ENCODE measurements at places on chromosomes 2 and 18.
A peak's percentile ranks its signal among the peaks of the same experiment; 100 is the strongest.

GRCh38 chr2:109254174-109254904 lies 125.3 kb downstream of the SH3RF3 start:
- DNase-seq, result no peak

- DNase-seq, result no peak
Measured at GRCh38 chr2:37917281-37918228, 7.5 kb upstream of the RMDN2 start.

GRCh38 chr2:235608200-235608887 lies 114.5 kb downstream of the AGAP1 start:
- DNase-seq, result no peak

DNA sequence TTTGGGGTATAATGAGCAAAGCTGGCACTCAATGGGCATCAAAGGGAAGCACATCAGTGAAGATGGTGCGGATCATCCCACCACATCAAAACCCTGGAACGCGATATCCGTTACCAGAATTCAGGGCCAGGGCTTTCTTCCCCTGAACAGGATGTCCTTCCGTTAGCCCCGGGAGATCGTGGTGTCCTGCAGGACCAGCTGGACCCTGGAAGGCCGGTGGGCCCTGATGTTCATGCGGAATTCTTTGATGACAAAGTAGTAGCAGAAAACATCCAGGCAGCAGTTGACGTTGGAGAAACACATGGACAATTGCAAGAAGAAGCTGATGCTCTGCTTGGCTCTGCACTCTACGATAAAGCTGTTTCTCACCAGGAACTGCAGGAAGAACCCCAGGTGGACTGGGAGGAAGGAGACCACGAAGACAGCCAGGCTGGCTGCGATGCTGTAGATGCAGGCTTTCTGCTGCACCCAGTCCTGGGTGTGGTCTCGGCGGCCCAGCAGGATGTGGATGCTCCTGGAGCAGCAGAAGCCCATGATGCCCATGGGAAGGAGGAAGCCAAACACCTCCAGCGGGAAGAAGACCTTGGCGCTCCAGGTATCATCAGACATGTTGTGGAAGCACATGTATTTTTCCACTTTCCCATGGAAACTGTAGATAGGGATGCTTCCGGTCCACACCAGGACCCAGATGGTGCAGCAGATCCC lies 15.0 kb downstream of the GPR55 start:
- no peak for DNase-seq

- DNase-seq, result no peak
Measured at GRCh38 chr2:41129988-41130387, 678.1 kb upstream of the SLC8A1 start.

DNA sequence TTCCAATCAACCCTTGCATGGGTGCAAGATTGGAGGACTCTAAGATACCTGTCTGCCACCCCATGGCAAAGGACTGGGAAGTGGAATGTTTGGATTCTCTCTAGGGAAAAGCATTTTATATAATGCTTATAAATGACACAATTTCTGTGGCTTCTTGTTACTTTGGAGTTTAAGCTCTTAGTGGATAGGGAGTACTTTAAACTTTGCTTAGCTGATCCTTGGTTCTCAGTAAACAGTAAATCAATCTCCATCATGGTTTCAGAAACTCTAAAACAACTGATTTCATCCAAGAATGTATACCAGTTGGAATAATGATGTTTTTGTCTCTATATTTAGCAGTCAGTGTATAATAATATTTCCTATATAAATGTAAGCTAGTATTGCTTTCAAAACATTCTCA lies 14.1 kb upstream of the FAM228A start:
- no peak for DNase-seq

DNA sequence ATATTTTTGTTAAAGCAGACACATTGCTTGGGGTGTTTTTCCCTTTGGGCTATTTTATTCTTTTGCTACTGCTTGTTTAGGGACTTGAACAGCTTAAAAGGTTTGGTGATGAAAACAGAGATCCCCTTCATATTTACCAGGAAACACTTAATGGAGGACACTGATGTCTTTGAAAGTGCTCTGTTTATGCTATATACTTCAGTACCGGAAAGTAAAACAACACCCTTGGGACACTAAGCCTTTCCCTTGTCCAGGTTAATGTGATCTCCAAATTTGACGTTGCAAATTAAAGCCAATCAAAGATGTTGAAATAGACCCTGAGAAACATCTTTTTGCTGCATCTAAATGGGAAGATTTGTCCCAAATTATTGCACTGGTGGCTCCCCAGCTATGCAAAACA lies 564.6 kb upstream of the PKDCC start:
- no peak for DNase-seq

DNA sequence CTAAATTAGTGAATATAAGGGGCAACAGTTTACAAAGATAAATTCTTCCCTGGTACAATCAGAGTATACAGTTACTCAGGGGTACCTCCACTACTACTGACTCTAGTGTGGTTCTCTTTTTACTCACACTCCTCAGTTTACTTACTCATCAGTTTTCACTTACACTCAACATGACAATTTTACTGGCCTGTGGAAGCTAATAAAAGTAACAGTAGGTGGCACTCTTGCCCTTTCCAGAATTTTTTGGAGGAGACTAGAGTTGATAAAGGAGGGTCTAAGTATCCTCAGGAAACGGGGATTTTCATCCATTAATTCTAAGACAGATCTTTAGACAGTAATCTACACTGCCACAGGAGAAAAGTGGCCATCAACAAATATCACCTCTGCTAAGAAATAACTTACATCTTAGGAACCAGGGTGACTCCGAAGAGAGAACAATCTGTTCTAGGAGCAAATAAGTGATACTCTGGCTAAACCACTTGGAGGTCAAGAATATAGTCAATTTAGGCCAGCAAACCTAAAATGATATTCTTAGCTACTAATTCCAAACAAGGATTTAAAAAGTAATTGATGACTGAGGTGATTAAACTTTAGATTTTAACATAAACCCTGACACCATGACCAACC lies 61.3 kb downstream of the ATL2 start:
- DNase-seq, result peak; percentile 49

DNA sequence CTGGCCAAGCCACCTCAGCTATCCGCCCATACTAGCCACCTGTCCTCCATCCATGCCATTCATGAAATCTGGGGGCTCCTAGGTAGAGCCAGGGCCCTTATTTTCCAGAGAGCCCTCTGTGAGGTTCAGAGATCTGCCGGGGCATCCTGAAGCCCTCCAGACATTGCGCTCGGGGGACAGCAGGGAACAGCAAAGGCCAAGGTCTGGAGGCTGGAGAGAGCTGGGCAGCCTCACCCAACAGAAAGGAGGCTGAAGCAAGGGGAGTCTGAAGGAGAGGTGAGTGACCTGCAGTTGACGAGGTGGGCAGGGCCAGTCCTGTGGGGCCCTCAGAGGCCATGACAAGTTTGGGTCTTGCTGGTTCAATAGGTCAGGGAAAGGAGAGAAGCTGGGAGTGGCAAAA lies 8.6 kb upstream of the DES start:
- DNase-seq, result no peak

- DNase-seq, result no peak
Measured at GRCh38 chr18:63879709-63880108, 7.8 kb upstream of the SERPINB2 start.

DNA sequence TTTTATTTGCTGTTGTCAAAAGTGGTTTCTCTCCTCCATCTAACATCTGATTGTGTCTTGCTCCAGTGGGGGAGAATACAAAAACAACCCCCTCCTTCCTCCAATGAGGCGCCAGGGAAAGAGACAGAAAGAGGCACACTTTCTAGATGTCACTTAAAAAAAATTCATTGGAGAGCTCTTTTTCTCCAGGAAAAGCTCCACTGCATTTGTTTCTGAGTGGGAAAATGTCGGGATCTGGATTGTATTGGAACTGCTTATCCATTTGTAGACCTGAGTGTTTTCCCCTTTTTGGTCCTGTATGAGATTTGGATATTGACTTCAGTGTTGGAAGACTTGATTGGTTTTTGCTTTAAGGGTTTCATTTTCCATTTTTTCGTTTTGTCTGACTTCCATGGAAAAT lies 995 bp downstream of the MBD5 start:
- DNase-seq, result peak; percentile 2

DNA sequence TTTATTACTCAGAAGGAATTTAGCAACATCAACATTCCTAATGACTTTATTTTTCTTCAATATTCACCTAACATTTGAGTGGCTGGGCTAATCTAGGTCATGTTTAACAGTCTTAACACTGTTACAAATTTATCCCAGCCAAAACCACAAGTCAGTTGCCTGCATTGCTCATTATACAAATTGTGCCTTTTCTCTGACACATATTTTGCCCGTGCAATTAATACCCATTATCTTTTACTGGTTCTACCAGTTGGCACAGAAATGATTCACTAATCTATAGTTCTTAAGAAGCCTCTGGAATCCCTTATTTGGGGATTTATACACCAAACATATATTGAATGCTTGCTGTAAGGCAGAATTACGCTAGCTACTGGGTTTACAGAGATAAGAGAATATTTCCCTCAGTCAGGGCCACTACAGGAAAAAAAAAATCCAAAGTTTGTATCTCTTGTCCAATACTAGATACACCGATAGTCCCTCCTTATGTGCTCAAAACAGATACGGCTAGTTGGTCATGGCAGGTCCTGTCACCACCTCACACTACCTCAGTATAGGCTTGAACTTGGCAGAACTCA lies 46.3 kb downstream of the ZCCHC2 start:
- no peak for DNase-seq

DNA sequence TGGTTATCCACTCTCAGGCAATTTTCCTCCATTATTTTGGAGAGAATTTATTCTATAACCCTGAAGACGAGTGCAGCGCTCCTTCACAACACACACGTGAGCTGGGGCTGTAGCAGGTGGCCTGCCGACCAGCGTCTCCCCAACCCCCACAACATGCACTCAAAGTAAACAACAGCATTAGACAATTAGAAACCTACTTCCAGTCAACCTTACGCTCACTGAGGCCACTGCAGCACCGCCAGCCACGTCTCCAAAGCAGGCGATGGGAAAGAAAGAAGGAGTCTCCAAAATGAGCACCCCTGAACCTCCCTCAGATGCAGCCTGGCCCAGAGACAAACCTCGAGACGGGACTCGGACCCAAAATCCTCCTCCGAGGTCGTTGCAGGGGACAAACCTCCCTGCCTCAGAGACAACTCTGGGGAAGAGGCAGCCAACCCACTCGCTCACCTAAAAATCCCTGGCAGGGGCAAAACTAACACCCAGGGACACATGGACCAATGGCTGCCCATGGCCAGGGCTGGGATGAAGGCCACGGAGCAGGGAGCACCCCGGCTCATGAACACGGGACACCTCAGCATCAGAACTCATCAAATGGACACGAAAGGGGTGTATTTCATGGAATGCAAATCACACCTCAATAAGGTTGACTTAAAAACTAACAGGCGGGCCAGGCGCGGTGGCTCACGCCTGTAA lies 2.6 kb downstream of the SLC66A2 start:
- DNase-seq, result no peak

- no peak for DNase-seq
Measured at GRCh38 chr18:73719611-73720010, 428.0 kb downstream of the FBXO15 start.

DNA sequence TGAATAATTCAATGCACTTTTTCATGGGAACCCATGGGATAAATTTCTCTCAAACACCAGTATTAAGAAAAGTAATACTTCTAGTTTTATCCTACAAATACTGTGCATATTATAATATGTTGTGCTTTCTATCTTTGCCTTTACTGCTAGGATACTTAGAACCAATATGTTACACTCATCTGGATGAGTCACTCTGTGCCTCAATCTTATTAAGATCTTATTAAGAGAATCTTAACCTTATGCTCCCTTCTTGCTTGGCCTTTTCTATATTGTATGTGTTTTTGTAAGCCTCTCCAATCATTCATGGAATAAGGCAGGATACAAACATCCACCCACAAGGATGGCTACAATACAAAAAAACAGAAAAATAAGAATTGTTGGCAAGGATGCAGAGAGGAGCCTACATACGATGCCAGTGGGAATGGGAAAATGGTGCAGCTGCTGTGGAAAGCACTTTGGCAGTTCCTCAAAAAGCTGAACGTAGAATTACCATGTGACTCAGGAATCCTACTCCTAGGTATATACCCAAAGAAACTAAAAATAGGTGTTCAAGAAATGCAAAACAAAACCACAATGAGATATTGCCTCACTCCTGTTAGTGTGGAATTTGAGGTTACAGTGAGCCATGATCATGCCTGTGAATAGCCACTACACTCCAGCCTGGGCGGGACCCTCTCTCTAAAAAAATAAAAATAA lies 10.7 kb upstream of the TWSG1 start:
- no peak for DNase-seq

GRCh38 chr2:121649149-121649595 lies at the start of gene CLASP1:
Gene CLASP1 (minus strand): TSS chr2:121649462. CDS start chr2:121605895, 43,567 bp downstream.
- DNase-seq, result peak; percentile 98

GRCh38 chr18:34339155-34339554 lies 114.4 kb upstream of the NOL4 start:
- DNase-seq, result no peak

DNA sequence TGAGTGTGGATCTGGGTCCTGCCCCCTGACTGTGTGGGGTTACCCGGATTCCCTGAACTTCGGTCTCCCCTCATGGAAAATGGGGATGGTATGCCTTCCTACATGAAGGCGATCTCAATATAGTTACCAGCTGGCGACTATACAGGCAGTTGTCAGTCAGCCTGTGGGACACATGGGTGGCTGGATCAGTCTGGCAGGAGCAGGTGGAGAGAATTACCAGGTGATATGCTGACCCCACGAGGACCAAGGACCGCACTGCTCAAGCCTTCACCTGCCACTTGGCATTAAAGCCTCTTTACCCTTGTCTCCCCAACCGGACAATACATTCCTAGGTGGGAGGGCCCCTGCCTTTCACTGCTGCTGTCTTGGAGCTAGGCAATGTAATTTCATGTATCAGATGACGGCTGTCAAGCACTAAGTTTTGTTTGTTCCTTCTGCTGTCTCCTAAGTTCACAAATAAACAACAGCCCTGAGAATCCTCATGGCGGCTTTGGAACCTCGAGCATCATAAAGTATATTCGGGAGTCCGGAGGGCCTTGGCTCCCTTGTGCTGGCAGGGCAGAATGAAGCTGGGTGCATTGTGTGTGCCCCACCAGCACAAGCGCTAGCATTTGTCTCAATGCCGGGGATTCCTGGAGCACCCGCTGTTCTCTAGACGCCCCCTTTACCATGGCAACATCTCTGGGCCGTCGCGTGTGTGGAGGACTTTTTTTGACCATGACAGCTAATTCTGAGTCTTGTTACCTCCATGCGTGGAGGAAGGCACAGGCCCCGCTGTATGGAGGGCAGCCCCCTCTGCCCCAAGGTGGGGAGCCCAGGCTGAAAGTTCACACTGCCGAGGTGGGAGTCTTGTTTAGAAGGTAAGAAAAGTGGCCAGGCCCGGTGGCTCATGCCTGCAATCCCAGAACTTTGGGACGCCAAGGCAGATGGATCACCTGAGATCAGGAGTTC lies 48.6 kb downstream of the PDCL3 start:
- no peak for DNase-seq

Data from HTR-8/SVneo (cell line).